ENCODE measurements at places on chromosomes 13 and 19. TPM values are rescaled to one million over a fixed set of nuclear protein-coding genes. Genes with fewer than 3 reads are reported as not detected.

The IQCN gene
- 3.9 TPM for total RNA-seq

The LRRC4B gene
- 2.4 TPM for total RNA-seq

DNA sequence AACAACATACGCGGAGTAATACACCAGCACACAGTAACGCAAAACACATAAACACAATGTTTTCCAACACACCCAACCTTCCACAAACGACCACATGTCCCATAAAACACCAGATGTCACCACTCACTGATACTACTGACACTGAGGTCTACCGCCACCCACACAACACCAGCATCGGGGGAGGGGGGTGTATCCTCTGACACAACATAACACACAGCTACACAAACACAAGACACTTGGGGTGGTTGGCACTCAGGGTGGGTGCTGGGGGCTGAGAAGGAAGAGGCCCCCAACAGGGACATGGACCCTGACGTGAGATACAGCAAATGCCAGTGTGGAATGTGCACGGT is 1.5 kb upstream of the KCNN4 start:
- no peak for DNase-seq

GRCh38 chr13:39200249-39200910 is 162.1 kb downstream of the NHLRC3 start:
- DNase-seq = no peak

DNA sequence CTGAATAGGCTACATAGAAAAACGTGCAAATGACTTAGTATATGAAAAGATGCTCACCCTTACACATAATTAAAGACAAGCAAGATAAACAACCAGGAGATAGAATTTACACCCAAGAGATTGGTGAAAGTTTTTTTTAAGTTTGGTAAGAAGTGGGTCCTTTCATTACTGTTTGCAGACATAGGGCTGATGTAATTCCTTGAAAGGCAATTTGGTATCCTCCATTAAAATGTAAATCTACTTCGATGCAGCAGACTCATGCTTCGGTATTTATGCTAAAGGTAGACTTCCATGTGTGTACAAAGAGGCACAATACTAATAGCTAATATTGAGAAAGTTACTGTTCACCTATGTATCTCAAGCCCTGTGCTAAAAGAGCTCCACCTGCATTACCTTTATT is 33.5 kb downstream of the CNMD start:
- DNase-seq = no peak

DNA sequence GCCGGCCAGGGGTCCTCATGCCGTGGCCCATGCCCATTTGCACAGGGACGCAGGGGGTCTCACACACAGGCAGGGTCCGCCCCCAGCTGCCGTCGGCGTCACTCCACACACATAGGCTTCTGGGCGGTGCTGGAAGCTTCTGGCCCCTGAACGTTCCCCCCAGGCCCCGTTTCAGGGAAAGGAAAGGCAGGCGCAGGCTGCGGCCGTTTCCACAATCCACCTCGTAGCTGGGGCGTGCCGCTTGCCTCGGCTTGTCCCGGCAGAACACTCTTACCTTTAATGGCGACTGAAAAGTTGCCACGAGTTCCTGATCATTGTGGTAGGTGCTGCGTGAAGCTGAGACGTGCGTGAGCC is 53.4 kb downstream of the MCF2L start:
- no peak for DNase-seq
